SJCRH30 (cell line): ENCODE measurements at places on chromosomes 16 and 17. TPM values are rescaled to one million over a fixed set of nuclear protein-coding genes. Genes with fewer than 3 reads are reported as not detected.

The RNF157 gene
- 3.3 and 3.5 TPM in 2 replicates for total RNA-seq

The TP53TG3F gene
- 0.16 TPM in 1 of 2 replicates, not detected in the other for total RNA-seq

The NACA2 gene
- total RNA-seq: not detected in 2 replicates

- no peak for DNase-seq
Measured at GRCh38 chr16:24198807-24199533, 57.2 kb upstream of the CACNG3 start.

DNA sequence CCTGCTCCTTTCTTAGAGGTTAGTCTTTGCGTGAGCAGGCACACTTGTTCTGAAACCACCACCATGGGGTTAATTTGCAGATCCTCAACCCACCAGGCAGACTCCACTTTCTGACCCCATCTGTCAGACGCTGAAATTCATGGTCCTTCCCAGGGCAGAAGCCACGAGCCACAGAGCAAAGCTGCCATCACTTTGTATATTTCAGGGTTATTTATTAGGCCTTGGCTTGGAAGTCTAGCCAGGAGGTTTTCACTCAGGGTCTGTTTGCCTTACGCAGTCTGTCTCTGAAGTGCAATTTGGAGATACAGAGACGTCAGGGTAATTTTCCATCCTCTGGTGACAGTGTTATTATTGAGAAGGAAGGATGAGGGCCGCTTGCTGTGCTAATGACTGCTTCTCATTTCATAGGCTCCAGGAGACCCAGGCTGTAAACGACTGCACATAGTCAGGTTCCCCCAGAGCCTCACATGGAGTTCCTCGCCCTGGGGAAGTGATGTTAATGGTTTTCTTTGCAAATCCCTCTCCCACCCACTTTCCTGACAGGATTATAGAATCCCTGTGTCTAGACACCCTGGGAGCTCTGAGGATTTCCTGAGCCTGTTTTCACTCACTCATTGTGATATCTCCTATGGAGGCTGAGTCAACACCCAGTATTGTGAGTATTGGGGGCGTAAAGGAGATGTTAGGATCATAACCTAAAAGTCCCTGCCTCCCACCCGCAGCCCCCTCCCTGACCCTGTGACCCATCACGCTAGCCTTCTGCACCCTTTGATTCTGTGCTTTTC is 269.0 kb downstream of the ABCC12 start:
- DNase-seq: no peak

DNA sequence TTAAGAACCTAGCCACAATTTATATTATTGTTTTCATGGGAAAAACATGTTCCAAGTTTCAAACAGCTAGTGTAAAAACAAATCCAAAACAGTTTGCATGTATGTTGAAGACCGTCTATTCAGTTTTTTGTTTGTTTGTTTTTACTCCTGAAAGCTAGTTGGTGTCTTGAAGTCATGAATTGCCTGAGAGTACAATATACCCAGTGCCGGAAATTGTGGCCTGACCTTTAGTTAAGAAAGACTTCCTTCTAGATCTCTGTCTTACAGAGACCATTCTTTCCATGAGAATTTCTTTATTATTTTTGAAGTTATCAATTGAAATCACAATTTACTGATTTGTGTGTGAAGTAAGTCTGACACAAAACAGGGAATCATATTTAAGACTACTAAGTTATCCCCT is 474.8 kb downstream of the KCNJ2 start:
- DNase-seq: no peak

DNA sequence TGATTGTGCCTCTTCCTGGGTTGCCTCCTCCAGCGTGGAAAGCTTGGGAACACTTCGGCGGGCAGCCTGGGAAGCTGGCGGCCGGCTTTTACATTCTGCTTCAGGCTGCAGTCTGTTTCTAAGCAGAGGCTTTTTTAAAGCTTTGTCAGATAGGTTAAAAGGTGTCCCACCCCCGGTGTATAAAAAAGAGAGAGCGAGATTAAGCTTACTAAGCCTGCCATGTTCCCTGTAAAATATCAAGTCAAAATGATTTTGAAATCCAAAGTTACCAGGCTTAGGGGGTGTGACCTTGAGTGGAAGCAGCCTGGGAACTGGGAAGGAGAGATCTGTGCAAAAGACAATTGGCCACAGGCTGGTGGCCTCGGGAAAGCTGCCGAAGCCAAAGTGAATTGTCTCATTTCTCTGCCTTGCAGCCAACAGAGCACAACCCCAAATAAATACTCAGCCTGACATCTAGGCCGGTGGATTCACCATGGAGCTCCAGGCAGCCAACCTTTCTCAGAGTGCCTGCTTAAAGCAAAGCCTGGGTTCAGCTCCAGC is 254.5 kb downstream of the FTO start:
- DNase-seq: no peak

GRCh38 chr16:70437017-70437581 is 1.8 kb downstream of the ST3GAL2 start:
- peak; percentile 77 for DNase-seq

DNA sequence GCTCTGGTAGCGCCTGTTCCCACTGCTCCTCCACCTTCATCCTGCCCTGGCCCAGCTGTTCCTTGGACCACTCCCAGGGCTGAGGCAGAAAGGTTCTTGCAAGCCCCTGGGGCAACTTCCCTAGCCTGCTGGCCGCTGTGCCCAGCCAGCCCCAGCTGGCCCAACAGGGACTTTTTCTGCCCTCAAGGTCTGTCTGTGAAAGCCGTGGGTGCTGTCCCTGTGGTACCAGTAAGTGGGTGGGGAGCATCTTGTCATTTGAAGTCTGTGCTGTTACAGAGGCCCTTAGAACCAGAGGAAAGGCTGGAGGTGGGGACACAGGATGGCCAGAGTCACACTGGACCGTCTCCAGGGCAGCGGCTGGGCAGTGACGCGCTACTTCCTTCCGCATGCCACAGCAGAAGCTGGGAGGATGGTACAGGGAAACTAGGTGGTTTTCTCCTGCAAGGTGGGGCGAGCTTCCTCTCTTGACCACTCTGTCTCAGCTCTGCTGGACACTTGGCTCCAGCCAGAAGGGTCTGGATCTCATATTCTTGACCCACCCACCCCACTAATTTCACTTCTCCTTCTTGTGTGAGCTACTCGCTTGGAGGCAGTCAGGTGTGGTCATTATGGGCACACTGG is 87.8 kb downstream of the PLCG2 start:
- DNase-seq: no peak

GRCh38 chr17:74212209-74212912 is 1.0 kb upstream of the TTYH2 start:
- DNase-seq: no peak
